Aorta (tissue), 5 donors: ENCODE measurements at places on chromosomes 6 and 20.

DNA sequence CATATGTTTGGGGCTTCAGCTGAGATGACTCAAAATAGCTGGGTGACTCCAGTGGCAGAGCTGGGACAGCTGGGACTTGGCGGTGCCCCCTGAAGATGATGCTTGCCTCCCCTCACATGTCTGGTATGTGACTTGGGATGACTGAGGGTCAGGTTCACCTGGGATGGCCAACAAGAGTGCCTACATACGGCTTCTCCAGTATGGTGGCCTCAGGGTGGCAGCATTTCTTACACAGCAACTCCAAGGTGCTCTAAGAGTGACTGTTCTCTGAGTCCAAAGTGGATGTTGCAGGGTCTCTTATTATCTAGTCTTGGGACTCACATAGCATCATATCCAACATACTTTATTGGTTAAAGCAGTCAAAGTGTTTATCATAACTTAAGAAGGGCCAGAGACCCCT, 87.8 kb upstream of the CENPW start:
- no peak for DNase-seq

DNA sequence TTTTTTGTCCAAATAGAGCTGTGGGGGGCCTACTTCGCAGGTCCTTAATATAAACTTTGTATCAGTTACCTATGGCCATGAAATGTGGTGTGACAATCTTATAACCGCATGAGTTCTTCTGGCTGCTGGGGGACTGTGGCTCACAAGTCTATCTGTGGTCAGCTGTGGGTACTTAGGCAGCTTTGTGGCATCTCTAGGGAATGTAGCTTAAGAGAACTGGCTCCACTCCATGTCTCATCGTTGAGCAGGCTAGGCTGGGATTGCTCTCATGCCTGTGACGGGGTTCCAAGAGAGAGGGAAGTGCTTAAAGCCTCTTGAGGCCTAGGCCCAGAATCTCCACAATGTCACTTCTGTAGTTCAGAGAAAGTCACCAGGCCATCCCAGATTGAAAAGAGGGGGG, 140.5 kb downstream of the BTBD3 start:
- no peak for DNase-seq

DNA sequence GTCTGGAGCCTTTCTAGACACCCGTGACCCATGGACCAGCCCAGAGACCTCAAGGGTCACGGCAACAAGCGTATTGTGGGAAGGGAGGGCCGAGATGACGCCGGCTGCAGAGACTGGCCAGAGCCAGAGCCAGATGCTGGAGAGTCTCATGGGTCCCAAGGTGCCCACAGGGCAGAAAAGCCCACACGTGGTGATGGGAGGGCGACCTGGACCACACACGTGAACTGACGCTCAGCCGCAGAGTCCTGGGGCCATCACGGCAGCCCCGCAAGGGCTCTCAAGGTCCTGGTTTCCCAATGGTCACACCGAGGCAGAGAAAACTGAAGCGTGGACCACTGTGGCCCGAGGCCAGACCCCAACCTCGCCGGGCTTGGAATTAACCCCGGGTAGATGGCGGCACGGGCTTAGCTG, 92.6 kb downstream of the YTHDF1 start:
- peak; percentile 50 for DNase-seq

DNA sequence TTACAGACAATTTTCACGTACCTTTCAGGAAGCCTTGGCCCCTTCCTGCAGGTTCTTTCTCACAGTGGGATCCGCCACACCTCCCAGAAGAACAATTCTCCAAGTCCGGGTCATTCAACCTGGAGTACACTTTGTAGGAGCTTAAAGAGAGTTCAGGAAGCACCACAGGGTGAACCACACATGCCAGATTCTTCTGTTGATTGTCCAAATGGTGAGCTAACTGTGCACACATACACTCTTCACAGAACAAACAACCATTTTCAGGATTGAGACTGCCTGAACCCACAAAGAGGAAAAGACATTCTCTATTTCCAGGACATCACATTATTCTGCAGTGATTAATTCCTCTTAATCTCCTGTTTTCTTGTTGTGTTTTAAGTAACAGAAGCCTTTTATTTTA, 51.0 kb downstream of the SCGN start:
- no peak for DNase-seq

DNA sequence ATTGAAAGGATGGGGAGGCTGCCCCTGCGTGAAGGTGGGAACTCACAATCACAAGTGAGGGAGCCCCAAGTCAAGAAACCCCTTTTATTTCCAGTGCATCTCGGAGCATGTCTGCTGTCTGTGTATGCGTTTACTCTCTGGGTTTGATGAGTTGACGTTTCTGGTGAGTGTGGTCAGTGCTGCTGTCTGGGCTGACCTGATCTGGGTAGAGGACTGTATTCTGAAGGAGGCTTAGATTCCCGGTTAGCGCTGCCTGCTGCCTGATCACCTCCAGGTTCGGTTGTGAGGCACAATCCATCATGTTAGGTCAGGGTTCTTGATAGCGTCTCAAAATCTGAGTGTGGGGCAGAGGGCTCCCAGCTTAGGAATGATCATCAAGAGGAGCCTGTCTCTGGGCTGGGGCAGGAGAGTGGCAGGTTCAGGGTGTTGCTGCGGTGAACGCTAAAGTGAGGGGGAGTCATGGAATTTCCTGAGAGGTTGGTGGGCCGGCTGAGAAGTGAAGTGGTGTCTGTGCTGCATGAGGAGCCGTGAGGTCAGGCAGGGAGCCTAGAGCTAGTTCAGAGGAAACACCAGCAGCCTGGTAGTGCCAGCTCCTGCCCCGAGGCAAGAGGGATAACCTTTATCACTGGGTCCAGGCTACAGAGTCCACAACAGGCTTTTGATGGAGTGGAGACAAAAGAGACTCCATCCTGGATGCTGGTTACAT, 225.3 kb upstream of the CST7 start:
- no peak for DNase-seq

GRCh38 chr6:24154121-24154520, 28.1 kb downstream of the NRSN1 start:
- DNase-seq, result no peak

DNA sequence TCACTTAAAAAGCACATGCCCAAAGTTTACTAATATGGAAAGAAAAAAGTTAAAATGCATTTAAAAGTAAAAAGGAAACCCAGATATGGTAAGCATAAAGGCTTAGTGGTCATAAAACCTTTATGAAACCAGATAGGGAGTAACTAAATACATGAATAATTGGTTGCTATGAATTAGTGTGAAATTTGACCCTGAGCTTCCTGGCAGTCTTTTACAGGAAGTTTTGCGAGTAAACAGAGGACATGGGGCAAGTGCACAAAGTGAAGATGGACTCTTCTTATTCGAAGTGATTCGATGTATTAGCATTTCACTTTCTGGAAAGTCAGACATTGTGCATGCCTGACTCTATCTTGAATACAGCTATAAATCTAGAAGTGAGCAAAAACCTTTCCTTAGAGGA, 90.9 kb upstream of the MLIP start:
- no peak for DNase-seq

GRCh38 chr6:62640749-62641148, 354.7 kb upstream of the KHDRBS2 start:
- no peak for DNase-seq

GRCh38 chr6:14423955-14424354, 306.4 kb downstream of the CD83 start:
- DNase-seq, result no peak

- no peak for DNase-seq
Observed at GRCh38 chr6:135831016-135831415, 20.5 kb upstream of the PDE7B start.

- DNase-seq, result no peak
Observed at GRCh38 chr6:35059596-35060345, 81.4 kb downstream of the TCP11 start.

DNA sequence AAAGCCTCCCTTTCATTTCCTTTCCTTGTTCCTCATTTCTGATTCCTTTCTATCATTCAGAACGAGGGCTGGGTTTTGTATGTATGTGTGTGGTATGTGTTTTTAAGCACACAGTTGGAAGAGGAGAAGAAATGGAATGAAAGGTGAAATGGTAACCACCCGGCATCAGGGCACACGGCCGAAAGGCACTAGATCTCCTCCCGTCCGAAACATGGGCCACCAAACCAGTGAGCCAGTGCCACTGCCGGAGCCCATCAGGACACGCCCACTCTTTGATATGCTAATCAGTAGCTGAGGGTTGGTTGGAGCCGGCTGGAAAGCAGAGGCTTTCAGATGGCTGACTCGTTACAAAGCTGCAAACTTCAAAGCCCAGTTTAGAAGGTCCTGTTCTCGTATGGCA, 228.6 kb upstream of the JARID2 start:
- DNase-seq, result no peak

DNA sequence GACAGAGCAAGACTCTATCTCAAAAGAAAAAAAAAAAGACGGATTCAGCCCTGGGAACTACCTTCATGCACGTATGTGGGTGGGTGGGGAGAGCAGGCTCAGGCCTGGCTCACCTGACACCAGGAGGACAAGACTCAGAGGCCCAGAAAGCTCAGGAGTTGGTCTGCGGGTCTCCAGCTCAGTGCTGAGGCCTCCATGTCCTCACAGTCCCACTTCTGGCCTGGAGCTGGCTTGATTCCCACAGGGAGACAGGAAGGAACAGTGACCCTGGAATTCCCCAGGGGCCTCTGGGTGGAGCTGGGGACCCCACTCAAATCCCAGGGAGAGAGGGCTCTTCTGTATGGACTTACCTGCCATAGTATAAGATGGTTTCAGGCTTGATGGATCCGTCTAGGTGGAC, 15.6 kb downstream of the ADA start:
- no peak for DNase-seq

GRCh38 chr6:11467364-11467763, 70.2 kb upstream of the TMEM170B start:
- DNase-seq, result no peak

DNA sequence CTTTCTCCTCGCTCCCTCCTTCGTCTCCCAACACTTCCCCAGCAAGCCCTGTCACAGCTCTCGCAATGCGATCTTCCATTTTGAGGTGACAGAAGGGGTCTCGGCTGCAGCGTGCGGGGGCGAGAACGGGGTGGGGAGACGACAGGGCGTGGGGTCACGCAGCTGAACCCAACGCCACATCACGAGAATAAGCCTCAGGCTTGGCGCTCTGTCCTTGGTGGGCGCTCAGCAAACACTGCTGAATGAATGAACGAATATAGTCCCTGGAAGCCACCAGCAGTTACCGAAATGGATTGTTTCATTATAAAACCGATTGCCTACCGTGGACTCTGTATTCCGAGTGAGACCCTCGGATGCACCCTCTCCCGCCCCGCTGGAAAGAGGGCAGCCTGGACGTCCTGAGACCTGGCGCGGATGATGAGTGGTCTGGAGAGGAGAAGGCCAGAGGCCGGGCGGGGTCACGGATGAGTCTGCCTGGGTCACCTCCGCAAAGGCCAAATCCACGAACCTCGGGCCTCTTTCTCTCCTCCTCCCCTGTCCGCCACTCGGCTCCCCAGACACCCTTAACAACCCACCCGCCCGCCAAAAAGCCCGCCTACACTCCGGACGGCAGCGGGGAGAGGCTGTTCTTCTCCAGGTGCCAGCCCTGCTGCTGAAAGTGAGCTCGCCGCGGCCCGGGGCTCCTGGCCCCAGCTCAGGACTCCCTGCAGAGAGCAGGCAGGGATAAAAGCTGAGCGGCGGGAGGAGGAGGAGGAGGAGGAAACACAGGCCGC, 3.7 kb downstream of the NRN1 start:
- DNase-seq, result no peak

GRCh38 chr6:135395136-135395535, 102.4 kb downstream of the AHI1 start:
- DNase-seq, result no peak

DNA sequence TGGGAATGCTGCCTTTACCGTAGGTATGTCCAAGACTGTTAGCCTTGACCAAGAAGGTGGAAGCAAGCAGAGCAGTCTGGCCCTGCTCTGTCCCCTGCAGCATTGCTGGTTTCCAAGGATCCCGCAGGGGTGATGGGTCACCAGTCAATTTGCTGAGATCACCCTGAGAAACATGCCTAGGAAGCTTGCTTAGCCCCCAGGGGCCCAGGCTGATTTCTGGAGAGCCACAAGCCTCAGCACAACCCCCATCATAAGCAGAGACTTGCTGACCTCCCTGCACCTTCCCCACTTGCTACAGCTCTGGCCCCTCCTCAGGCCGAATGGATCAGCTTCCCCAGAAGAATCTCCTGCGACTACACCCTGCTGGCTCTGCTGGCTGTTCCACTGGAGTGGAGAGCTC, 21.5 kb downstream of the ARHGAP40 start:
- DNase-seq, result no peak

- DNase-seq, result no peak
Observed at GRCh38 chr20:23243791-23244155, 106.8 kb upstream of the NXT1 start.

GRCh38 chr6:131331873-131332781, 196.9 kb downstream of the AKAP7 start:
- DNase-seq, result no peak

DNA sequence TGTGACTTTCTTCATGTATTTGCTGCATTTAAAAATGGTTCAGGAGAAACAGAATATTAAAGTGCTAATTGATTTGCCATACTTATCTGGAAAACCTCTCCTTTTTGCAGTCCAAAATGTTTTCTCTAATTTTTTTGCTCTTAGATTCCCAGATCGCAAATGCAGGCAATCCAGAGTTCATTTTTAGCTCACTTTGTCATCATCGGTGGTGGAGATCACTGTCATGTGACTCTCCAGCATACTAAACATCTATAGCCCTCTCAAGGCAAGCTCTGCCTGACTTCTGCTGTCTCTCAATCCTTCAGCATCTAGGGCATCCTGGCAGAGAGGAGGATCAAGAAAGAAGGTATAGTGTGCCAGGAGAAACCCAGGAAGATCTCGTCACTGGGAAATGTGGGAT, 24.8 kb downstream of the ABRACL start:
- DNase-seq, result no peak

DNA sequence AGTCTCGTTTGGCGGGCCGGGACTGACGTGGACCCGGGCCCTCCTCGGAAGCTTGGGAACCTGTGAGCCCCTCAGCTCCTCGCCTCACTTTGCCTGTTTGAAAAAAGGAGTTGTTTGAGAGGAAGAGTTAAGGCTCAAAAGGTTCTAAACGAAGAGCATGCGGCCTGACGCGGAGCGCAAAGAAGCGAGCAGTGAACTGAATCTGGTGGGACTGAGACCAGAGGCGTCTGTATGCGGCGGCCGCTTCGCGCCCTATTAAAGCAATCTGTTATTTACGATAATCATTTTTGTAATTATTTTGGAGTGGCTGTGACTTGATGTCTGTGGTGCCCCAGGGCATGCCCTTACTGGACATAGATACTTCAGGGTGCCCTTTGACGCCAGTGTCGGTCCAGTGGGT, 3.3 kb upstream of the TFAP2C start:
- DNase-seq, result no peak

DNA sequence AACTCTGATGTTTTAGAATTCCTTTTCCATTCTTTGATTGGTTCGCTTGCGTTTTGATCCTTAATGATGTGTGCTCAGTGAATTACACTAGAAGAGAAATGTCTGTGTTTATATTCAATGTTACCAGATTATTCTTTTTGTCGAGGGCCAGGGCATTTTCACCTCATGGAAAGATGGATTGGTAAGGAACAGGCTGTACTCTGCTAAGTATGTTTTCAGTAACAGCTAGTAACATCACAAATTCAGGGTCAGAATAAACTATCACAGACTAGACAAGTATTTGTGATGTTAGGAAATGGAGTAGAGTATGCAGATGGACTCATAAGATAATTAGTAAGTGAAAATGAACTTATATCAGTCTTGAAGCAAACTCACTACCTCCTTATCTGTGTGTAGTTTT, 235.6 kb downstream of the SOX4 start:
- no peak for DNase-seq
